Effector memory CD4-positive, alpha-beta T cell (primary cell): ENCODE measurements at places on chromosomes 5 and 9.

GRCh38 chr5:96829297-96829696 is 21.6 kb upstream of the ERAP1 start:
- no peak overlapping the region for H3K4me3 ChIP-seq
- H3K27ac ChIP-seq, result no peak overlapping the region
- no peaks in the 10 kb centered on the region for H3K27me3 ChIP-seq
- H3K4me1 ChIP-seq, result no peaks in the 10 kb centered on the region
- H3K36me3 ChIP-seq, result no peaks in the 10 kb centered on the region
- no peak for DNase-seq

GRCh38 chr5:165057145-165057544 is 1551.7 kb downstream of the MAT2B start:
- no peaks in the 10 kb centered on the region for H3K36me3 ChIP-seq
- H3K4me3 ChIP-seq, result no peak overlapping the region
- no peaks in the 10 kb centered on the region for H3K4me1 ChIP-seq
- no peak for DNase-seq
- H3K27ac ChIP-seq, result no peak overlapping the region

GRCh38 chr5:81361600-81361999 is 32.3 kb downstream of the ACOT12 start:
- no peak for DNase-seq
- H3K4me1 ChIP-seq, result no peaks in the 10 kb centered on the region
- H3K27ac ChIP-seq, result no peak overlapping the region
- H3K36me3 ChIP-seq, result no peaks in the 10 kb centered on the region
- no peak overlapping the region for H3K4me3 ChIP-seq

GRCh38 chr5:96997265-96997859 is 61.5 kb downstream of the LNPEP start:
- peaks cover 54% of the 10 kb centered on the region for H3K36me3 ChIP-seq
- H3K27me3 ChIP-seq, result no peaks in the 10 kb centered on the region
- DNase-seq, result no peak
- H3K4me3 ChIP-seq, result no peak overlapping the region
- H3K4me1 ChIP-seq, result no peaks in the 10 kb centered on the region

GRCh38 chr9:270657-271237 is 56.1 kb downstream of the DOCK8 start:
- H3K4me1 ChIP-seq, result peaks cover 15% of the 10 kb centered on the region
- H3K4me3 ChIP-seq, result no peak overlapping the region
- peak overlapping the region; percentile 82 for H3K27ac ChIP-seq
- H3K36me3 ChIP-seq, result no peaks in the 10 kb centered on the region
- H3K27me3 ChIP-seq, result no peaks in the 10 kb centered on the region
- DNase-seq, result no peak

- H3K27ac ChIP-seq, result peak overlapping the region; percentile 89
- no peak for DNase-seq
- peak overlapping the region; percentile 68 for H3K4me3 ChIP-seq
- H3K4me1 ChIP-seq, result peaks cover 47% of the 10 kb centered on the region
- H3K27me3 ChIP-seq, result no peaks in the 10 kb centered on the region
Observed at GRCh38 chr5:56479696-56480077, 246.6 kb upstream of the ANKRD55 start.

- H3K27ac ChIP-seq, result no peak overlapping the region
- no peaks in the 10 kb centered on the region for H3K36me3 ChIP-seq
- H3K4me3 ChIP-seq, result no peak overlapping the region
- H3K4me1 ChIP-seq, result no peaks in the 10 kb centered on the region
- H3K27me3 ChIP-seq, result no peaks in the 10 kb centered on the region
Observed at GRCh38 chr5:159802661-159803060, 113.6 kb upstream of the ADRA1B start.

- no peaks in the 10 kb centered on the region for H3K36me3 ChIP-seq
- no peak within 1 kb of the TSS for H3K27ac ChIP-seq
- no peaks in the 10 kb centered on the region for H3K27me3 ChIP-seq
- H3K4me3 ChIP-seq, result peak within 1 kb of the TSS; percentile 79
Observed at GRCh38 chr9:94639061-94639998, at the start of gene FBP1. TSS of gene FBP1 (minus strand) at chr9:94639518. CDS start at chr9:94639310, 208 bp downstream.

DNA sequence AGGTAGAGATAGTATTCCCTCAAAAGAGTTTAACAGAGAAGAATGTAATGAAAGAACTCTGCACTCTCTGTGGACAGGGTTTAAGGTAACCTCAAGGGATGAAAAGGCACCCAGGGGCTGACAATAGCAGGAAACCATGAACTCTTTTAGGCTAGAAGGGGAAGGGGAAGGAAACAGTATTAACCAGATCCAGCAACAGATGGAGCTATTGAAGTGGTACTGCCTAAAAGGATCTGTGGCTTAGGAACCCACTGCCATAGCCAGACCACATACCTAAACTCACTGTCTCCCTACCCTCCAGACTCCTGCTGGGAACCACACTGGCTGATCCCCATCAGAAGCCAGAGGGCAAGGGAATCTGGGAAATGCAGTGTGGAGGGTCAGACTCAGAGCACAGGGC is 35.5 kb downstream of the PLGRKT start:
- no peak overlapping the region for H3K4me3 ChIP-seq
- no peaks in the 10 kb centered on the region for H3K27me3 ChIP-seq
- H3K36me3 ChIP-seq, result no peaks in the 10 kb centered on the region

DNA sequence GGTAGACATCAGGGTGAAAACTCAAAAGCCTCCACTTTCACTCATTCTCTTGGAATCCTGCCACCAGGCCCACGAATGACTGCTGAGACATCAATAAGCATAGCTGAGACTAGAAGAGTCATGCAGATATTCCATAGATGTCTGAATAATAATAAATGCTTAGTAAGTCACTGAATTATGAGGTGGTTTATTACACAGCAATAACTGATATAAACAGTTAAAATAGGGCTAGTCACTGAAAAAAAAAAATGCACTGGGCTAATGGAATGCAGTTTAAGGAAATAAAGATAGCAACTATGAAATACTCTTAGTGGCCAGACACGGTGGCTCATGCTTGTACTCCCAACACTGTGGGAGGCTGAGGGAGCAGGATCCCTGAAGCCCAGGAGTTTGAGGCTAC is 262.8 kb upstream of the CDH6 start:
- H3K4me3 ChIP-seq, result no peak overlapping the region
- no peaks in the 10 kb centered on the region for H3K36me3 ChIP-seq
- no peak for DNase-seq
- no peaks in the 10 kb centered on the region for H3K4me1 ChIP-seq
- no peaks in the 10 kb centered on the region for H3K27me3 ChIP-seq

DNA sequence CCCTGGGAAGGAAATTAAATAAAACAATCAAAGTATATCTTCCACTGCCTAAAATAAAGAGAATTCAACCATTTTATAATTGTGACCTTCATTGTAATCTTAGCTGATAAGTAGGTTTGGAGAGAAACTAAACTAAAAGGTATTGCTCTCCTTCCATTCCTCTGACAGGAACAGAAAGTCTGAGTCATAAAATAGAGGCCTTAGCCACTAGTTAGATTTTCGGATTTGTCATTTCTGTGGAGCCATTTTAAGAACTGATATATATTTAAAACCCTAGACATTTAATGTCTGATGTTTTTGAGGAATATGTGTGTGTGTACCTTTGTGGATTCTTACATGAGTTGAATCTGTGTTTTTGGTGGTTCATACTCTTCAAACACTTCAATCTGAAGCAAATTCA is 11.8 kb upstream of the TMC1 start:
- no peak overlapping the region for H3K4me3 ChIP-seq
- DNase-seq, result no peak
- H3K36me3 ChIP-seq, result no peaks in the 10 kb centered on the region
- H3K27ac ChIP-seq, result no peak overlapping the region

GRCh38 chr9:550333-550732 is 291.2 kb upstream of the DMRT1 start:
- no peaks in the 10 kb centered on the region for H3K36me3 ChIP-seq
- H3K27ac ChIP-seq, result no peak overlapping the region
- no peak for DNase-seq
- H3K4me1 ChIP-seq, result no peaks in the 10 kb centered on the region
- no peaks in the 10 kb centered on the region for H3K27me3 ChIP-seq
- H3K4me3 ChIP-seq, result no peak overlapping the region

GRCh38 chr5:59020611-59021285 is 437.9 kb downstream of the RAB3C start:
- no peak overlapping the region for H3K27ac ChIP-seq
- H3K27me3 ChIP-seq, result no peaks in the 10 kb centered on the region

- no peaks in the 10 kb centered on the region for H3K4me1 ChIP-seq
- H3K4me3 ChIP-seq, result no peak overlapping the region
- no peak for DNase-seq
- H3K36me3 ChIP-seq, result no peaks in the 10 kb centered on the region
- no peaks in the 10 kb centered on the region for H3K27me3 ChIP-seq
Observed at GRCh38 chr9:26234865-26235264, 556.6 kb upstream of the TUSC1 start.

DNA sequence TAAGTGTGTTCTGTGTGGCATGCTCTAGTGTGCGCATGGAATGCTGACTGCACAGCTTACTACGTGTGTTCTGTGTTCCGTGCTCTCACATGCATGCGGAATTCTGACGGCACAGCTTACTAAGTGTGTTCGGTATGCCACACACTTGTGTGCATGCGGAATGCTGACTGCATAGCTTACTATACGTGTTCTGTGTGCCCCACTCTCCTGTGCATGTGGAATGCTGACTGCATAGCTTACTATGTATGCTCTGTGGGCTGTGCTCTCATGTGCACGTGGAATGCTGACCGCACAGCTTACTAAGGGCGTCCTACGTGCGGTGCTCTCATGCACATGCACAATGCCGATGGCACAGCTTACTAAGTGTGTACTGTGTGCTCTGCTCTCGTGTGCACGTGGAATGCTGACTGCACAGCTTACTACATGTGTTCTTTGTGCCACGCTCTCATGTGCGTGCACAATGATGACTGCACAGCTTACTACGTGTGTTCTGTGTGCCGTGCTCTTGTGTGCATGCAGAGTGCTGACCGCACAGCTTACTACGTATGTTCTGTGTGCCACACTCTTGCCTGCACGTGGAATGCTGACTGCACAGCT is 548.9 kb downstream of the IRX1 start:
- H3K36me3 ChIP-seq, result no peaks in the 10 kb centered on the region
- H3K27me3 ChIP-seq, result no peaks in the 10 kb centered on the region
- H3K4me3 ChIP-seq, result no peak overlapping the region
- no peak overlapping the region for H3K27ac ChIP-seq
- no peak for DNase-seq
